ENCODE measurements at places on chromosomes 12 and 14.

DNA sequence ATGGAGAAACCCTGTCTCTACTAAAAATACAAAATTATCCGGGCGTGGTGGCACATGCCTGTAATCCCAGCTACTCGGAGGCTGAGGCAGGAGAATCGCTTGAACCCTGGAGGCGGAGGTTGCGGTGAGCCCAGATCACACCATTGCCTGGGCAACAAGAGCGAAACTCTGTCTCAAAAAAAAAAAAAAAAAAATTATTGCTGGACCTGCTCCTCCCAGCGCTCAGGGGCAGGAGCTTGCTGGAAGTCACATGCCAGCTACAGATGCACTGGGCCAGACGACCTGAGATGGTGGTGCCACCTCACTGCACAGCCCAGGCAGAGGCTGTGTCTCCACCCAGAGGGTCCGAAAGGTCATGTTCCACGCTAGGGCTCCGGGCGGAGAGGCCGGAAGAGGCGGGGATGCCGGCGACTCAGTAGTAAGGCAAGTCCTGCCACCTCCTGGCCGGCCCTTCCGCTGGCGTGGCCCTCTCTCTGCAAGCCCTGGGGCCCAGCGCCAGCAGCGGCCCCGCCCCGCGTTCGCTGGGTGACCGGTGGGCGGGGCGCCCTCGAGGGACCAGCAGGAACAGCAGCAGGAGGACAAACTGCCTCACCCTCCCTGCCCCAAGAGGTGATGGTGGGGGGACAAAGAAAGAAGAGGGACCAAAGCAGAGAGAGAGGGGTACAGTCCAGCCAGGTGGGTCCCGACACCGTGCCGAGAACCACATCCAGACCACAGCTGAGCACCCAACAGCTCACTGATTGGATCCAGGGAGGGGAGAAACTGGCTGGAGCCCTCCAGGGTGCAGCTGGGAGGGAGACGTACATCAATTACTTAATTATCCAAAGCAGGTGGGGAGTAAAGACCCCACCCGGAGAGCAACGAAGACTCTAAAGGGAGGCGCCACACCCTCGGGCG is 3.6 kb upstream of the RHOF start:
- no peak for DNase-seq

DNA sequence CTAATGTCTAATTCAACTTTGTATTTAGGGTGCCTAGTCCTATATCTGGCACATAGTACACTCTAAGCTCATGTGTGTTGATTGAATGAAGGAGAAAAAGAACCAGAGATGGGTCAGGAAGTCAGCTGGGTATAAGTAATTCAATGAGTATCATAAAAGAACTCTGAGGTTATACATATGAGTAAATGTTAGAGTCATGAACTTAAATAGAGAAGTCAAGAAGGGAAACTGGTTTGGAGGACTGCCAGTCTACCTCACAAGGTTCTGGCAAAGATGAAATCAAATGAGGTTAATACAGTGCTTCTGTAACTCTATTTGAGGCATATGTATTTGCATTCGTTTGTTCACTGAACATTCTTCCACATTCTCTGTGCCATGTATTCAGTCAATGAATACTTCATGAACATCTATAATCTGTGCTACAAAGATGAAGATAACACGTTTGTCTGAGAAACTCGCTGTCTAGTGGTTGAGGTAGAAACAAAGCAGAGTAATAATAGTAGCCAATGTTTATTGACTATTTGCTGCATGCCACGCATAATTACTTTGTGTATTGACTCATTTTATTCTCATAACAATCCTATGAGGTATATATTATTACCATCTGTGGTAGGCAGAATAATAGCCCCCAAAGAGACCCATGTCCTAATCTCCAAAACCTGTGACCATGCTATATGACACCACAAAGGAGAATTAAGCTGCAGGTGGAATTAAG is 88.9 kb downstream of the PTGER2 start:
- DNase-seq: no peak

DNA sequence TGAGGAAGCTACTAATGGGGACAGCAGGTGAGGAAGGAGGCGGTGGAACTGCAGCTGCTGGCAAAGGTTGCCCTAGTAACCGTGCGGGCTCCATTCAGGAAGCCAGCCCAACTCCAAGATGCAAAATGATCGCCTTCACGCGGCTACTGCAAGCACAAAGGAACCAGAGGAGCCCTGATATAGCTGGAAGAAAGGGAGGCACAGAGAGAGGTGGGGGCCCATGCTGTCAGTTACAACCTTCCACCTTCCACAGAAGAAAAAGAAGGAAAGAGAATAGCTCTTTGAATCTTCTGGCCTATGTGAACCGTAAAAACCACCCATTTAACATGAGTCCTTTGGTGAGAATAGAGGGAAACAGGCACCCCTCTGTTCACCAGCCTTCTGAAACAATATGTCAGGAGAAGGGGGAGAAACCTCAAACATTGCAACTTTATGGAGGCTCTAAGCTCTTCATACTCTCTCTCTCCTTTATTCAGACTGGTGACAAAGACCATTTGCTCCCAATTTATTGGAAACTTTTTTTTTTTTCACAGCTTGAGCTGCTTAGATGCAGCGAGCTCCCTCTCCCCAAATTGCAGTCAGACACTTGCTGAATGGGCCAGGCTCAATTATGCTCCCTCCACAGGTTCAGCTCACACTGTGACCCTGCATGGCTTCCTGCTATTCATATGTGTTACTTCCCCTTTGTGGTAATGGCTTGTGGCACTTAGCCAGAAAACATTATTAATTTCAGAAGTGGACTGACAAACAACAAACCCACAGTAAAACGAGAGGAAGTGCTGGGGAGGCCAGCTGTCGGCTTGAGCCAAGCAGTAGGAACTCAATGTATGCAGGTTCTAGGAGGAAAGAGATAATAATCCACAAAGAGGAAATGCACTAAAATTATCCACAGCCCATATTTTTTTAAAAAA is 6.2 kb downstream of the DUSP6 start:
- DNase-seq: no peak

DNA sequence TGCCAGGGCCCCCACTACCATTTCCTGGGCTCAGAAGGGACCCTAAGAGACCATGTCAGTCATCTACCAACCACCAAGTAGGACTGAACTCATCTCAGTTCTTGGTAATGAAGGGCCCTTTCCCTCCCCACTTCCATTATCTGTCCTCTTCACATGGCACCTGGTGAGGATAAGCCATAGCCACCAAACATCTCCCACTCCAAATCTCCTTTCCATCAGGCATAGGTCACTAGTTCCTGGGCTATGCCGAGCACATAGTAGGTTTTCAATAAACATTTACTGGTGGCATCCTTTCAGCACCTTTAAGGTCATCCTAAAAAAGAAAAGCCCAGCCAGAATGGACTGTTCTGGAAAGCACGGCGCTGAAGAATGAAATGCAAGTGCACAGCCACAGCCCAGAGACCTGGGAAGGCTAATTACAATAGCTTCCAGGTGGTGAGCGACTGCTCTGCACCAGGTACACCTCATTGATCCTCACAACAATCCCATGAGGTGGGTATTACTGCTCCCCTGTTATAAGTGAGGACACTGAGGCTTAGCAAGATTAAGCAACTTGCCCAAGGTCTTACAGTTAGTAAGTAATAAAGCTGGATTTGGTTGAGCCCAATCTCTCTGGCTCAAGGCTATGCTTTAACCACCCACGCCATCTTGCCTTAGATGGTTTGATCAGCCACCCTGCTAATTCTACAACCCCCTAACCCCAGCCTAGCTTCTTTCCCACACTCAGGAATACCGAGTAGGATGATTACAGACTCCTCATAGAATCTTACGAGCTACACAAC is 4.6 kb downstream of the SMUG1 start:
- DNase-seq: no peak

DNA sequence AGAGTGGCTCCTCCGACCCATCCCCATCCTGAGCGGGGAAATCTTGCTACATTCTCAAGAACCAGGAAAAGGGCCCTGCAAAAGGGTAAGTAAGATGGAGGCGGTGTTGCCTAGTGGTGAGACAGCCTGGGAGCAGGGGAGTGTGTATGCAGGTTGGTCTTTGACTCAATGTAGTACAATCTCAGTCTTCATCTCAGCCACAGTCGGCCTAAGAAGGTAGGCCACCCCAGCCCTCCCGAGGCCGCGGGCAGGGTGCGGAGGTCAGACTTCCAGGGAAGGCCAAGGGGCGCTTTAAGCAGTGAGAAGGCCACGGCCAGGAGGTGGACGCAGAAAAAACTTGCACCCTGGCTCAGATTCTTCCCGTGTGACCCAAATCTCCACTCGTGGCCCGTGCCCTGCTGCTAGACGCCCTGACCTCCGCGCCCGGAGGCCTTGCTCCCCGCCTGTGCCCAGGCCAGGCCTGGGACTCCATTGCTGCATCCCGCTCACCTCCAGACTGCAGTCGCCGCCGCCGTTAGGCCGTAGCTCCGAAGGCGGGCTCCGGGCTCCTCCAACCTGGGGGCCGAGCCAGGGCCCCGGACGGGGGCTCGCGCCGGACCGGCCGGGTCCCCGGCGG is 435 bp downstream of the FOXM1 start:
- DNase-seq: no peak

GRCh38 chr14:74984236-74985027 is 18.3 kb upstream of the EIF2B2 start:
- DNase-seq: no peak

DNA sequence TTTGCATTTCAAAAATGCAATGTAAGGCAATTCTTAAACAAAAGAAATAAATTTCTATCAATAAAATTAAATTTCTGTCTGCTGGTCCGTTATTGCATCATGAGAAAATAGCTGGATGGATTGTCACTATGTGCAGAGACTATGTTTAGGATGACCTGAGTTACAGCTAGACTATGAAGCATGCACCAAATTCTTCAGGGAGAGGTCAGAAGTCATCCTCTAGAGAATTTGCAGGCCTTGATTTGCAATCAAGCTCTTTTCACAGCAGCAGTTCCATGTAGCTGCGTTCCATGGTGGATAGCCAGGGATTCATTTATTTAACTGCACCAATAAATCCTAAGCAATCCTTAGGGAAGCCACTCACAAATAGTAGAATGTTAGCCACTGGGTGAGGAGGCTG is 253.7 kb downstream of the MSRB3 start:
- no peak for DNase-seq

DNA sequence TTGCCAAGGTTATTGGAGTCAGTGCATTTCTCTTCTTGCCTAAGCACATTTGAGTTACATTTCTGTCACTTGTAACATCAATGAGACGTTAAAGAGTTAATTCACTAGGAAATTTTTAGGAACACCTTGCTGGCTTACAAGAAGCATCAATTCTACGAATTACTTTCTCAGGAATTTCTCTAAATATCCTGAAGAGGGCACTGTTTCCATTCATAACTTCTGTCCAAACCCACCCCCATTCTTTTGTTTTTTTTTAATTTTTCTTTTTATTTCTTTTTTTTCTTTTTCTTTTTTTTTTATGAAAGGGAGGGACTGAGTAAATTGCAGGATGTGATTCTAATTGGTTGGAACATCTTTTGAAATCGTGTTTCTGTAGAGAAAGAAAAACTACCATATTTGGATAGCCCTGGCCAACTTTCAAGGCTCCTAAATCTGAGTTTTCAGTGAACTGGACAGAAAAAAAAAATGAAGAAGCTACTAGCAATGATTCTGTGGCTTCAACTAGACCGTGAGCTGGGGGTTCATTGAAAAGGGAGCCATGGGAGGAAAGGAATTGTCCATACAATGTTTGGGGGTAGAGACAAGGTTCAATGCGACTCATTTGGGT is 285.3 kb downstream of the DAD1 start:
- DNase-seq: no peak
